Upper lobe of right lung (tissue), 1 donor: ENCODE measurements at places on chromosomes 7 and 10. TPM values are rescaled to one million over a fixed set of nuclear protein-coding genes. Genes with fewer than 3 reads are reported as not detected.

GRCh38 chr10:5663692-5664427 lies 2.5 kb downstream of the ASB13 start:
- no peak for DNase-seq

DNA sequence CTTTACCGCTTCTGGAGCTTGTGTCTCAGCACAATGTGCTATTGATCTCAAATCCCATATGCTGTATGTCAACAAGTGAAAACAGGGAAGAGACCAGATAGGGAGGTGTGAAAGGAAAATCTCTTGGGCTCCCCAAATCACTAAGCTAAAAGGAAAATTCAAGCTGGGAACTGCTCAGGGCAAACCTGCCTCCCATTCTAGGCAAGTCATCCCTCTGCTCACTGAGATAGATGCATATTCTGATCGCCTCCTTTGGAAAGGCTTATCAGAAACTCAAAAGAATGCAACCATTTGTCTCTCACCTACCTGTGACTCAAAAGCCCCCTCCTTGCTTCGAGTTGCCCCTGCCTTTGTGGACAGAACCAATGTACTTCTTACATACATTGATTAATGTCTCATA lies 161.1 kb upstream of the LYZL1 start:
- no peak for DNase-seq

GRCh38 chr10:5095687-5096086 lies 1.5 kb downstream of the AKR1C3 start:
- DNase-seq, result no peak

- no peak for DNase-seq
These were observed 66.4 kb downstream of the NHLRC2 start for GRCh38 chr10:113920875-113921274.

RBP3 gene
- not detected for total RNA-seq

- no peak for DNase-seq
These were observed 184.7 kb upstream of the KCTD7 start for GRCh38 chr7:66443946-66444345.

OPALIN gene
- not detected for total RNA-seq

NPM3 gene
- total RNA-seq, result 18.0 TPM

DNA sequence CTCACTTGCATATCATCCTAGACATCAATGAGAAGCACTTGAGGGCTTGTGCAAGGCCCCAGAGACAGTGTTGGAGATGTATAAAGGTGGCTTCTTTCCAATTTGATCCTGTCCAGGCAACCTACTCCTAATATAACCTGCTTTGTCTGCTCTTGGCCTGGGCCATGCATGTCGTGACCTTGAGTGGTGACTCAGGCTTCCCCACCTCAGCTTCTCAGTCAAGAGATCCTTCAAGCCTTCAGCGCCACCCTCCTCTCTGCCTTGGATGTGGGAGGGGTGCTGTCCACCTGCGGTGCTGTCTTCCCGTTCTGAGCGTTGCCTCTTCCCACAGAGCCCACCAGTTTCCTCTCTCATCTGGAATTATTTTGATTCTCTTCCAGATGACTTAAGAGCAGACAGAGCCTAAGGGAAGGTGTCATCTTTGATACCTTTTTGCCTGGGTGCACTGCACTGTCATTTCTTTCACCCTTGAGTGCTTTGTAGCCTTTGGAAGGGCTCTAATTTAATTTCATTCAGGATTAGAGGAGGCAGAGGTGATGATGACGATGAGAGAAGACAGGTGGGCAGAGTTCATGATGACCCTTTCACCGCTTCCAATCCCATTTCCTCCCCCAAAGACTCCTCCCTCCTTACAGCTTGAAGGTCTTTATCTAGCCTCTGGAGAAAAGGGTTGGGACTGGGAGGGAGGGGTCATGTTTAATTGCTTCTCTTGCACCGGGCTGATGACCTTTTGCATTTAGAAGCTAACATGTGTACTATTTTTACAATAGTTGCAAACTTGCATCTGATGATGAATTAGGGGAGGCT lies 6.9 kb downstream of the LSMEM1 start:
- DNase-seq, result no peak
